ENCODE measurements at places on chromosomes 2 and 18.

DNA sequence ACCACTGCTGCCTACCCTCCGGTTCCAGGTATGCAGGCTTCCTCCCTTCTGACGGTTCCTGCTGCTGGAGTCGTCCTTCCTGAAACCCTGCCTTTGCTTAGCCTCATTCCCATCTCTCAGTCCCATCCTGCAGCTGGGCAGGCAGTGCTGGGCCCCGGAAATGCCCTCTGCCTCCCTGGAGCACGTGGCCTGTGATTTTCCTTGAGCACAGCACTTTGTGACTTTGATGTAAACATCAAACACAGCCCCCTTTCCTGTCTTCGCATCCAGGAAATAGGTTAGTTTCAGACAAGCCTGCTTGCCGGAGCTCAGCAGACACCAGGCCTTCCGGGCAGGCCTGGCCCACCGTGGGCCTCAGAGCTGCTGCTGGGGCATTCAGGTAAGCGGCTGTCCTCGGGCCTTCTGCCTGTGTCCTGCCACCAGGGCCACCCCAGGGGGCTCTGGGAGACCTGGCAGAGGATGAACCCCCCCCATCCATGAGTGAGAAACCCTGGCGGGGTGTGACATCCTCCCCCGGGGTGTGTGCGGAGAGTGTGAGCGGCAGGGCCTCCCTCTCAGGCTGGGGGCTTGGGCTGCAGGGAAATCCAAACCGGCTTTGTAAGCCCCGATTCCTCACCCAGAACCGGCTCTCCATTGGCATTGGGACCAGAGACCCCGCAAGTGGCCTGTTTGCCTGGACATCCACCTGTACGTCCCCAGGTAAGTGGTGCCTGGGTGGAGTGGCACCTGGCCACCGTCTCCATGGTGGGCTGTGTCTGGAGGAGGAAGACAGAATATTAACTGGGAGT, at the start of gene ZAP70:
TSS of gene ZAP70 (plus strand) at position 281 of the 788 bp plus-strand sequence. CDS start 10,461 bp downstream, outside the sequence.
- DNase-seq = no peak

GRCh38 chr18:75592527-75592926, 165.0 kb upstream of the SMIM21 start:
- no peak for DNase-seq

DNA sequence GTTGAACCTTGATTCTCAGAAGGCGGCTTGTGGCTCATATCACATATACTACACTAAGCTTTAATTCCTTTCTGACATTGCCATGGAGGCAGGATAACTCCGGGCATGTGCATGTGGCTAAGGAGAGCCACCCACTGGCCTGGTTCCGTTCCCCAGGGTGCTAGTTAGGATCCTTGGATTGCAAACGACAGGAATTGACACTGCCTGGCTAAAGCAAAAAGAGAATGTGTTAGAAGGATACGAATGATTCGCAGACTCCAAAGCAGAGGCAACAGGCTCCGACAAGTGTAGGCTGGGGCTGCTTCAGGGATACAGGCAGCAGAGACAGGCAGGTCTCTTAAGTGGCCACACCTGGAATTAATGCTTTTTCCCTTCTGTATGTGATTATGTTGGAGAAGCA, 71.4 kb upstream of the LYPD6B start:
- no peak for DNase-seq

DNA sequence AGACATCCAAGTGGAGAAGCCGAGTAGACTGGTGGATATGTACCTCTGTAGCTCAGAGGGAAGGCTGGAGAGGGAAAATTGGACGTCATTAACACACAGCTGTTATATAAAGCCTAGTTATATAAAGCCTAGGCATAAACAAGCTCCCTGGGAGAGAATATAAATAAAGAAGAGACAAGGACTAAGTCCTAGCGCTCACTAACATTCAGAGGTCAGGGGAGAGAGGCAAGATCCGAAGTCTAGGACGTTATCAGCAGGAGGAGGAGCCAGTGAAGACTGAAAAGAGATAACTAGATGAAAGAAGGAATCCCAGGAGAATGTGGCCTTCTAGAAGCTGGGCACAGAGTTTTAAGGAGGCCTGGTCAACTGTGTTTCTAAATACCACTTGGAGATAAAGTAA, 55.3 kb downstream of the NOL10 start:
- no peak for DNase-seq

DNA sequence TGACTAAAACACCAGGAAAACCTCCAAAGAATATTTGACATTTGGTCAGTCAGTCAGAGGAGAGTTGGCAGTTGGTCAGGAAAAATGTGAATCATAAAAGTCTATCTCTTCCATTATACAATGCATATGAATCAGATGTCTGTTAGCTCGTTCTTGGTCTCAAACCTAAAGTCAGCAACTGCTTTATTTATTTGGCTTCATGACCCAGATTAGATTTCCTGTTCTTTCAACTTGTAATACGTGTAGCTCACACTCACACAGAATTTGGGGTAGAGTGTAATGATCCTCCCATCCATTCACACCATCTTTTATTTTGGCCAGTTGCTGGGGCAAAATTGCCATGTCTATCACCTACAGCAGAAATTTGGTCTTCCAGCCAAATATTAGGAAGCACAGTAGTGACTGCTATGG, 81.9 kb upstream of the COL5A2 start:
- peak; percentile 89 for DNase-seq

GRCh38 chr18:60246606-60247005, 126.0 kb downstream of the MC4R start:
- no peak for DNase-seq

DNA sequence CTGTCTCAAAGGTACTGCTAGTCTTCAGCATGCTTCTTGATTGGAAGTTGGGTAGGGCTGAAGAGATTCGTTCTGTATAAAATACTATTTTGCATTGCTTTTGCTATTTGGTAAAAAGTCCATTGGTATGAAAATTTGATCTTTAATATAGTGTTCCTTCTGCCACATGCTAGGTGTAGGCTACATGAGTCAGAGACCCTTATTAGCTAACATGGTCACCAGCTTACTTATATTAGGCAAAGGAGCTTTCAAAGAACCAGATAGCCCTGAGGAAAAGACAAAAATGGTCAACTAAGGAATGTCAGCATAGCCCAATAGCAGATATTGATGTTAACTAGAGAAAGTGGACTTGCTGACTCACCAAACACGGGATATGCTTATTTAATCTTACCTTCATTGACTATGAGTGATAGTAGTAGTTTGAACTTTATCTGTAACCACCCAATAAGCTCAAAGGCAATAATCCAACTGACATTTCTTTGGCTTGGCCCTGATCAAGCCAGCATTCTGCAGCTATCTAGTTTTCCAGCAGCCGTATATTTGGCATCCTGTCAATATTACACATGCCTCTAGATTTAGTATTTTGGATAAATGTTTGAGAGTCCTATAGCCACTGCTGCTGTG, 110.0 kb downstream of the TPGS2 start:
- no peak for DNase-seq

- DNase-seq = no peak
Measured at GRCh38 chr2:30934066-30934465, 126.8 kb upstream of the CAPN13 start.

GRCh38 chr2:43201497-43201896, 24.9 kb downstream of the ZFP36L2 start:
- no peak for DNase-seq

DNA sequence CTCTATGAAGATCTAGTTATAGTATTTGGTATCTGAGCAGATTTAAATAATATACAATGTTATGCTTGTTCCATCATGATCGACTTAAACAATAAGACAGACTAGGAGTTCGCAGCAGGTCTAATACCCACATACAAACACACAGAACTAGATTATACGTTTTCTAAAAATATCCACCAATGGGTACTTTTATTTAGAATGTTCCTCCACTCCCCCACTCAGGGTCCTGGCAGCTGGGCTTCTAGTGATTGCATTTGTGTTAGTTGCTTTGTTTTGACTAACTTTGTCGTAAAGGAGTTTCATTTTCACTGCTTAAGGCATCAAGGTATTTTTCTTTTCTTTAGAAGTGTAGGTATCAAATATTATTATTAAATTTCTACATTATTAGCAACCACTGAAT, 91.4 kb downstream of the RPRM start:
- DNase-seq = no peak

- no peak for DNase-seq
Measured at GRCh38 chr2:29276151-29276550, 160.9 kb downstream of the CLIP4 start.

- DNase-seq = peak; percentile 97
Measured at GRCh38 chr2:54330162-54330925, 74.3 kb upstream of the TSPYL6 start.

GRCh38 chr18:1595195-1595594, 690.5 kb downstream of the ADCYAP1 start:
- no peak for DNase-seq

GRCh38 chr18:67662996-67663395, 146.5 kb upstream of the DSEL start:
- DNase-seq = no peak

DNA sequence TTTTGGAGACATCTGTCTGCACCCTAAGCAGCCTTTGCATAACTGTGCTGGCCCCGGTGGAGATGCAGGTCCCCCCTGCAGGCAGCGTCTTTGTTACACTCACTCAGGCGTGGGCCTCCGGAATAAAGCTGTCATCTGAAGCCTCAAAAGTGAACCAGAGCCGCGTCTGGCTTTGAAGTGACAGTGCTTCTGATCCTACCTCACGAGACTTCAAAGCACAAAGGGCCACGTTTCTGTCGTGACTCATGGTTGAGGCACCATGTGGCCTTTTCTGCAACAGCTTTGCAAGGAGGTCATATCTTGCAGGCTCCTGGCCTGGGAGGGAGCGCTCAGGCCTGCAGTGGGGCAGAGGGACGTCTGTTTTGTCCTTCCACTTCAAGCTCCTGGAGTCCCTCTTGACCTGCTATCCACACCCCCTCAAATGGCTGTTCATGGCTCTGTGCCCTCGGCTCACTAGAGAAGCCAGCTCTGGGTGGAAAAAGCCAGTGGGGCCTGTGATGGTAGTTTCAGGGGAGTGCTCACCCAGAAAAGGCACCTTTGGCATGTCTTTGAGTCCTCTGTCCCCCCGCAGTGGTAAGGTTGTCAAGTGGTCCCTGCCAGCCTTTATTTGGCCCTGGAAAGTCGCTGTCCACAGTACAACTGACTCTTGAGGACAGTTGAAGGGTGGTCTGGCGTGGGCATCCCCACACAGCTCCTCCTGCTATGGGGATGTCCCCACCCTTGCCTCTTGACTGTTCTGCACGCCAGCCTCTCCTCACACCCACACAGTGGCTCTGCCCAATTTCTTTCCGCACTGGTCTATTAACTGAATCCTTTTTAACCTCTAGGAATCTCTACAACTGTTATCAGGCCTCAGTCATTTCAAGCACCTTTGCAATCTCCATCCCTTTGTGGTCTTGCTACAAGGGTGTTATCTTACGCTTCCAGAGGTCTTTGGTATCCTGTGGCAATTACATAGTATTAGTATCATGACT, 19.3 kb downstream of the GPR55 start:
- DNase-seq = no peak

DNA sequence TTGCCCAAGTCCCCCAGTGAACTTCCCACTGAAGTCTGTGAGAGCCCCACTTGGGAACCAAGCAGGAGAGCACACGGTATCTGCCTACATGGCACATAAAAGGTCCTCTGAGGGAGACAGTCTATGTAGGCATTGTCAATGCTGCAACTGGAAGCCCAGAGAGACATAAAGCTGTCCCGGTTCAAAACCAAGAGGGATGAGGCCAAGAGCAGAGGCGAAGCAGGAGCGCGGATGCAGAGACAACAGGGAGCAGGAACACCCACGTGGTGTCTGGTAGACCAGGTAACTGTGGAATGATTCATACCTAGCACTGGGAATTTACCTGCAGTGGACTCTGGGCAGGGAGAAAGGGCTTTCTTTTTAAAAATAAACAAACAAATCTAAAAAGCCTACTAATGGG, 233.1 kb upstream of the SOX11 start:
- no peak for DNase-seq

DNA sequence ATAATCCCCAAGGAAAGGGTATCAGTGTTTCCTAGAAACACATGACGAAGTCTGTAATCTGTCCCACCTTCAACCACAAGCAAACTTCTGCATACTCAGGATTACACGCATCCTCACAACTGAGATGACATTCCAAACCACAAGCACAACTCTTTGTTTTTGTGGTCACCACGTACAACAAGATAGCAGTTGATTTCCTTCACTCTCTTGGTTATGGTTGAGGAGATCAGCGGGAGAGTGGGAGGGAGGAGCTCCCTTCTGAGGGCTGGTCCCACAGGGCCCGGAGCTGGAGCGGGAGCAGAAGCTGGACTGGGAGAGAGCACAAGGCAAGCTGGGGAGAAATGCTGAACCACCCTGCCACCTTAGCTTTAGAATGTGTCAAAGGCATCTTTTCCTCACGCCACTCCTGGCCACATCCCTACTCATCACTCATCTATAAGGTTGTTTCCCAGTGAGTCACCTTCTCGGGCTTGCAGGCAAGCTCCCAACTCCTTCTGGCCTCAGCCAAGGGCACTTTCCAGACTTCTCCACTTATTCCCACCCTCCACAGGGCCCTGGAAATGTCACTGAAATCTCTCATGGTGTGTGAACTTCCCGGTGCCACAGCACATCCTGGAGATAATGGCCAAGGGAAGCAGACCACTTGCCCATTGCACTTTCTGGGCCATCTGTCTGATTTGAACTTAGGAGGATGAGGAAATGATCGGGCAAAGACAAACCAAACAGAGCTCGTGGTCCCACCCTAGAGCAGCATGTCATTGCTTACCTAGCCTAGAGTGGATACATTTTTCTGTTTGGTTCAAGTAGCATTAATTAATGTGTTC, 98.9 kb upstream of the LGALSL start:
- DNase-seq = peak; percentile 74

- DNase-seq = no peak
Measured at GRCh38 chr18:30684825-30685481, 357.6 kb downstream of the DSC3 start.

GRCh38 chr2:209368914-209369313, 54.9 kb upstream of the MAP2 start:
- DNase-seq = peak; percentile 97

DNA sequence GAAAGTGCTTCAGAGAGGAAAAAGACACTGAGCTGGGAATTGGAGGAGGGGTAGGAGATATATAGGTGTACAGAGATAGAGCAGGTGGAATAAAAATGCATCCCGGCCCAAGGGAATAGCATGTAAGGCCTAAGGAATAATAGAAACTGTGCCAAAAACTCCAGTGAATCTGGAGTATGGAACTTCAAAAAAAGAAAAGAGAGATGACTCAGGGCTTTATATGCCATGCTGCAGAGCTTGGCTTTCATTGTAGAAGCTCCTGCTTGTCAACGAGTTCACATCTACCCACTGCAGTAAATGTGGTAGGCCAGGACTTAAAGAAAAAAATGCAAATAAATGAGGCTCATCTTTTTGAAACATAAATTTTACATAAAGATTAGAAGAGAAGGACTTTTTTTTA, 131.8 kb downstream of the MREG start:
- DNase-seq = peak; percentile 51

- DNase-seq = no peak
Measured at GRCh38 chr2:40265602-40266001, 186.3 kb downstream of the SLC8A1 start.

DNA sequence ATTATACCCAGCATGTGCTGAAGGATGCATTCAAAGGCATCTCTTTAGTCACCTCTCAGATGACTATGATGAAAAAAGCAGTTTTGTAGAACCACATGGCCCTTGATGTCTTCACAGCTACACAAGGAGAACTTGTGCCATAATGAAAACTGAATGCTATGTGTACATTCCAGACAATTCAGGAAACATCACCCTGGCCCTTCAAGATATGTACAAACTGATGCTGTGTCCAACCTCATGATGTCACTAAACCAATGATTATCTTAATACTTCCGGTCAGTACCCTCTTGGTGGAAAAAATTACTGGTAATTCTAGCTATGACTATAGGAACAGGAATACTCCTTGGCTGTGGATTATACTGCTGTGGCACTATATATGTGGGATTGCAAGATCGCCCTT, 20.0 kb downstream of the DUSP11 start:
- DNase-seq = peak; percentile 16

GRCh38 chr2:186841940-186842339, 7.0 kb downstream of the ZSWIM2 start:
- peak; percentile 86 for DNase-seq
